ENCODE measurements at places on chromosomes 12 and 14. TPM values are rescaled to one million over a fixed set of nuclear protein-coding genes. Genes with fewer than 3 reads are reported as not detected.

MYF5 gene
- total RNA-seq = not detected

- DNase-seq = no peak
Measured at GRCh38 chr14:76644855-76645518, 116.3 kb upstream of the VASH1 start.

TBX3 gene
- total RNA-seq = 12.0 TPM

SRRM4 gene
- total RNA-seq = 0.03 TPM

DNA sequence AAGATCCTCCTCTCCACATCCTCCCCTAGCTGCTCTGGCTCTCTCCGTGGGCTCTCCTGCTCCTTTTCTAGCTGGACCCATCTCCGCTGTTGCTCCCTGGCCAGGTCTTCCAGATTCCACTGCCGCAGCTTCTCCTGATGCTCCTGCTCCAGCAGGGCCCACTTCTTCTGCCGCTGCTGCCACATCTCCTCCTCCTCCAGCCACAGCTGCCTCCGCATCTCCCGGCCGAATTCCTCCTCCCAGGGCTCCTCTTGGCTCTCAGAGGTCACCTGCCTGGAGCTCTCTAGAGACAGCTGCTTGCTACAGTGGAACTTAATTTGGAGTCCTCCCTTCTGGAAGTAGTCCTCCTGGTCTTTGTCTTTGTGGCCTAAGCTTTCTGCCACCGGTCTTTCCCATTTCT, 5.5 kb downstream of the FAM186B start:
- no peak for DNase-seq

DNA sequence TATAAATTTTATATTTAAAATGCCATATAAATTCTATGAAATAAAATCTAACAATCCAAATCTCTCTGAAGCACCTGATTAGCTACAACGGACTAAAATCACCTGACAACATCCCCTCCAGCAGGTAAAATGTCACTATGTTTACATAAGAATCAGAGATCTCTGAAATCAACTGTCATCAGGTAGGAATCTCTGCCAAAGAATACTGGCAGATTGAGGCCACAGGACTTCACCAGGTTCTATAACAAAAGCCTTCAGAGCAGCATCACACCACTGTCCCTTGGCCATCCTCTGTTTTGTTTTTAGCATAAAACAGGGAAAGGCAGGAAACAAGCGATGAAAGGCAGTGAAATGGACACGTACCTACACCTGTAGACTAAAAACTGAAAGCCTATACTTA, 22.1 kb downstream of the FGD6 start:
- DNase-seq = no peak

DNA sequence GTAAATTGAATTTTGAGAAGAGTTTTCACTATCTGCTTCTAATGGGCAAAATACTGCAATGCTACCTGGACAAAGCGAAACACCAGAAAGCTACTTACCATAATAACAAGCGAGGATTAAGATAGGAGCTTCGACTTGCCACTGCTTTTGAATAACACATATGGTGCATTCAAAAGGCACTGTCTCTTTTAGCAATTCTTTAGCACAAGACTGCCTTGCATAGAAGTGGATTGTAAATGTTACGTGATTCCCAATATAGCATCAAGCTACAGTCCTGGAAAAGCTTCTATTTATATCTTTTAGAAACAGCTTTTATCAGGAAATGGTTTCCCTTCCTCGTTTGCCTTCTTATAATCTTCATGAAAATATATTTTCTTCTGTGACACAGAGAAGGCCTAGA, 258.7 kb upstream of the PDE3A start:
- DNase-seq = no peak

DNA sequence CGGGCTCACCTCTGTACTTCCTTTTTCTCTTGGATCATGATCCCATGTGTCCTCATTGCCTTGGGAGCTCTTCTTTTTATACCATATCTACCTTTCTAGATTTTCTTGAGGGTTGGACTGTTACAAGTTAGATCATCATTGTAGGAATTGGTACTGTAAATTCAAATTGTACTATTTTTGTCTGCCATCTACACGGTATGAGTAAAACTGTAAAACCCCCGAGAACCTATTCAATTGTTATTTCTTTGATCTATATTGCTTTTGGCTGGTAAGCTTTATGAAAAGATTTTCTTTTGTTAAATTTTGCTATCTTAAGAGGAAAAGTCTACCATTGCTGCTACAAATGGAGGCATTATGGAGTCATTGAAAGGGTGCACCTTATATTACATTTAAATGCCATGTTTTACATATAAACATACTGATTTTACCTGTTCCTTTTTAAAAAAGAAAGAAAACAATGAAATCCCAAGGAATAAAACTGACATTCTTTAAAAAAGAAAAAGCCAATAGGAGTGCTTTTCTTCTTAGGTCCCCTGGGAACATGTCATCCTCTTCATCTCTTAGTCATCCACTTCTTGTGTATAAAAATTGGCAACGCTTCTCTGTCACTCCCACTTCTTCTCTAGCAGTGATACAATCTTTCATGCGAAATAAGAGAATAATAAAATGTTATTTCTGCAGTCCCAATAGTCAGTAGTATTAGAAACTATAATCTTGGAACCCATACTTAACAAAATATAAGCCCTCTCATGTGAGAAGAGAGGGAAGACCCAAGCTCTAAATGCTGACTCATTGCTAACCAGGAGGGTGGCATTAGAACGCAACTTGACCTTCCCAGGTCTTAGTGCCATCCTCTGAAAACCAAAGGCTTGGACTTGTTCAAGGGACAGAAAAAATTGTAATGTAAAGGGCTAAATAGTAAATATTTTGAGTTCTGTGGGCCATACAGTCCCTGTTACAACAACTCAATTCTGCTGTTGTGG, 20.4 kb downstream of the RGS6 start:
- DNase-seq = no peak

- DNase-seq = no peak
Measured at GRCh38 chr12:8662593-8662992, at the start of gene MFAP5. Gene MFAP5, minus strand, starts transcription at chr12:8662826. Its CDS starts 722 bp downstream, at chr12:8662104.

TAS2R31 gene
- total RNA-seq = 3.1 TPM
